NCI-H2029 (cell line): ENCODE measurements at places on chromosomes 16 and 17.

- DNase-seq: peak; percentile 83
Measured at GRCh38 chr16:8686879-8687278, 12.5 kb downstream of the ABAT start.

GRCh38 chr16:66495440-66495839 is 54.5 kb downstream of the TK2 start:
- no peak for DNase-seq

- no peak for DNase-seq
Measured at GRCh38 chr16:31327646-31328225, 27.2 kb upstream of the ITGAX start.

GRCh38 chr16:87178977-87179376 is 138.2 kb downstream of the C16orf95 start:
- DNase-seq: peak; percentile 16

DNA sequence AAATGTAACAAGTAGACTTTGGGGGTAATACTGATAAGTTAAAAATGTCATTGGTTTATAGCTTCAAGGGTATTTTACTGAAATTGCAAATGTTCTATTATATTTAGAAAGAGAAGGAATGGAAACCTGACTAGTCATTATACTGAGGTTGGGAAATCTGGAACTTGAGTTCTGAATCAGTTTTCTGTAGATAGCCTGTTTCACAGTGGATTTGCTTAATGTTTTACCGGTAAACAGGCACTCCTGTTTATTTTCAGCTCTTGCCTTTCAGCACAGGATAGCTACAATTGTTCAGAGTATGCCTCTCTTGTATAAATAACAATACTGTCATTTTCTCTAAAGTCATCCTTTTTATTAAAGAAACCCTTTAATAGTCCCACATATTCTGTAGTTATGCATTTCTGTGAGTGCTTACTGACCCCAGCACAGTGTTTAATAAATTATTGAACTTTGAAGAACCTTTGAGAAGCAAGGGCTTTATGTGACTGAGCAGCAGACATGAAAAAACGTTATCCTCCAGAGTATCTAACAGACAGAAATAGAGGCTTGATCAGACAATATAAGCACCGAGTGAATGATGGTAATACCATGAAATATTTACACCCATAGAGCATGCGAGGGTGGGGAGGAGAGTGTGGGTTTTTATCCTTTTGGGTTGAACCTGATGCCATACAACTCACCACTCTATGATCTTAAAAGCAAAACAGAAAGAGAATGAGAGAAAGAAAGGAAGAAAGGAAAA is 58.2 kb downstream of the FTO start:
- no peak for DNase-seq

DNA sequence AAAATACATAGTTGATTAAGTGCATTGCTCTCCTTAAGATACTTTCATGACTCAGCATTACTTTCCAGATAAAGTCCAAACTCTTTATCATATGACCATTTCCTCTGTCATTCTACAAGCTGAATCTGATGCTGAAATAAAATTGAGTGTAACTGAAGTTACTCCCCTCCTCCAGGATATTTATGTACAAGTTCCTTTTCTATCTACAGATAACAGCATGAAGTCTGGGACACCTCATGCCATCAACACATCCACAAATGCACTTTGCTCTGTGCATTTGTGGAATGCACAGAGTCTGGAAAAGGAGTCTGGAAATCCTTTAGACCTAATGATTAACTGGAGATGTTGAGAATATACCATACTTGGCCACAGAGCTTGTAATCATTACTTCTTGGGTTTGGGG is 60.5 kb downstream of the ACSM2B start:
- DNase-seq: no peak

DNA sequence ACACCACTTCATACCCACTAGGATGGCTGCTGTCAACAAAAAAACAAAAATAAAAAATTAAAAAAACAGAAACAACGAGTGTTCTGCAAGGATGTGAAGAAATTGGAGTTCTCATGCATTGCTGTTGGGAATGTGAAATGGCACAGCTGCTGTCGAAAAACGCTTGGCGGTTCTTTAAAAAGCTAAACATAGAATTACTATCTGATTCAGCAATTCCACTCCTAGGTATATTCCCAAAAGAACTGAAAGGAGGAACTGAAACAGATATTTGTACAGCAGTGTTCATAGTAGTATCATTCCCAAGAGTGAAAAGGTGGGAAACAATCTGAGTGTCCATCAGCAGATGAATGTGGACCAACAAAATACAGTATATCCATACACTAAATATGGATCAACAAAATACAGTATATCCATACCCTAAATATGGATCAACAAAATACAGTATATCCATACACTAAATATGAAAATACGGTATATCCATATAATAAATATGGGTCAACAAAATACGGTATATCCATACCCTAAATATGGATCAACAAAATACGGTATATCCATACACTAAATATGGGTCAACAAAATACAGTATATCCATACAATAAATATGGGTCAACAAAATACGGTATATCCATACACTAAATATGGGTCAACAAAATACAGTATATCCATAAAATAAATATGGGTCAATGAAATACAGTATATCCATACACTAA is 8.7 kb downstream of the METTL16 start:
- DNase-seq: no peak

- DNase-seq: no peak
Measured at GRCh38 chr17:55023626-55024025, 55.1 kb downstream of the STXBP4 start.

- DNase-seq: peak; percentile 81
Measured at GRCh38 chr16:30092373-30093010, 768 bp upstream of the TBX6 start.

GRCh38 chr16:27572711-27573110 is 22.8 kb downstream of the KATNIP start:
- no peak for DNase-seq

DNA sequence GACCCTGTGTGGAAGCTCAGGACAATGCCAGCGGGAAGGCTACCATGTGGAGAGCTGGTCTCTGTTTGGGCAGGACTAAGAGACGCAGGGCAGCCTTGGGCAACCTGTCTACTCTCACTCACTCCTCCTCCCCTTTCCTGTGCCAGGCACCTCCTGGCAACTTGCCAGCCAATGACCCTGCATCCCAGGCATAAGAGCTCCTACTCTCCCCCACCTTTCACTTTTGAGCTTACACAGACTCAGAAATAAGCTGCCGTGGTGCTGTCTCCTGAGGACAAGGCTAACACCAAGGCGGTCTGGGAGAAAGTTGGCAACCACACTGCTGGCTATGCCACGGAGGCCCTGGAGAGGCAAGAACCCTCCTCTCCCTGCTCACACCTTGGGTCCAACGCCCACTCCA is 2.6 kb downstream of the HBM start:
- DNase-seq: peak; percentile 60

GRCh38 chr16:47600376-47600775 is 139.2 kb downstream of the PHKB start:
- DNase-seq: no peak

- no peak for DNase-seq
Measured at GRCh38 chr17:6636105-6636504, 4.4 kb downstream of the KIAA0753 start.

GRCh38 chr17:9842057-9842758 is 16.5 kb downstream of the GLP2R start:
- no peak for DNase-seq

- no peak for DNase-seq
Measured at GRCh38 chr16:27432558-27432957, 30.6 kb downstream of the IL21R start.

DNA sequence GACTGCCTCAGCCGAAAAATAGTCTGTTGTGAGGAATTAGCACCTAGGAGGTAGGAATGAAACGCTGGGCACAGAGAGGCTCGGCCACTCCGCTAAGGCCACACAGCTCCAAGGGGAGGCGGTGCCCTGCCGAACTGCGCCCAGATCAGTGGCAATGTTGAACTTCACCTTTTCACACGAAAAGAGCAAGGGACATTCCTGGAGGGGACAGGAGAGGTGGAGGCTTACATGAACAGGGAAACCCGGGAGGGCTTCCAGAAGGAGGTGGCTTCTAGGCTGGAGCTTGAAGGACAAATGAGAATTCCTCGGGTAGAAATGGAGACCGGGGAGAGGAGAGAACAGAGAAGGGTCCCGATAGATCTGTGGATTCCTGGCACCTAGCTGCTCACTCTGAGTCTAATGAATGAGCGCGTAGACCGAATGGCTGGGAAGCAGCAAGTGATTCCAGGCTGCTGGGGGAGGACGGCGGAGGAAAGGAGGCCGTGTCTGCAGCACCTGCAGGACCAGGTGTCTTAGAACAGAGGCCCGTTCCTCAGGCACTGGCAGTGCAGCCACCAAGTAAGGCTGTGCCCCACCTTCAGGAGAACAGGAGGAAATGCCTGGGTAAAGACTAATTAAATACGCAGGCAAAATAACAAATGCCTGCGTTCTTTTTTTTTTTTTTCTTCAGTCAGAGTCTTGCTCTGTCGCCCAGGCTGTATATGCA is 722 bp upstream of the SLC38A10 start:
- DNase-seq: peak; percentile 40

DNA sequence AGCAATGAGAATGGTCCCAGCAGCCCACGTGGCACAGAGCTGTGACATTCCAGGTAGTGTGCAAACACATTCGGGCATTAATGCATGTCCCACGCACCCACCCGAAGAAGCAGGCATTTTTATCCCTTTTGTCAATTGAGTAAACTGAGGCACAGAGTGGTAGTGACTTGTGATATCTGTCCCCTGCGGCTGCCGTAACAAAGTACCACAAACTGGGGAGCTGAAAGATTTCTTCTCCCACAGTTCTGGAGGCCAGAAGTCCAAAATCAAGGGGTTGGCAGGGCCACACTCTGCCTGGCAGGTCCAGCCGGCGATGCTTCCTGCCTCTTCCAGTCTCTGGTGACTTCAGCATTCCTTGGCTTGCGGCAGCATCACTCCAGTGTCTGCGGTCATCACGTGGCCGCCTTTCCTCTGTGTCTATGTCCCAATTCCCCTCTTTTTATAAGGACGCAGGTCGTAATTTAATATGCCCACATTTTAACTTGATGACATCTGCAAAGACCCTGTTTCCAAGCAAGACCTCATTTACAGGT is 221.9 kb upstream of the GSE1 start:
- no peak for DNase-seq

GRCh38 chr17:60065136-60065535 is 13.6 kb downstream of the HEATR6 start:
- no peak for DNase-seq

GRCh38 chr16:85420501-85421337 is 192.4 kb upstream of the GSE1 start:
- peak; percentile 44 for DNase-seq

GRCh38 chr17:64491034-64491860 is 5.6 kb downstream of the POLG2 start:
- no peak for DNase-seq

- no peak for DNase-seq
Measured at GRCh38 chr17:8681170-8681949, 50.8 kb upstream of the MYH10 start.

DNA sequence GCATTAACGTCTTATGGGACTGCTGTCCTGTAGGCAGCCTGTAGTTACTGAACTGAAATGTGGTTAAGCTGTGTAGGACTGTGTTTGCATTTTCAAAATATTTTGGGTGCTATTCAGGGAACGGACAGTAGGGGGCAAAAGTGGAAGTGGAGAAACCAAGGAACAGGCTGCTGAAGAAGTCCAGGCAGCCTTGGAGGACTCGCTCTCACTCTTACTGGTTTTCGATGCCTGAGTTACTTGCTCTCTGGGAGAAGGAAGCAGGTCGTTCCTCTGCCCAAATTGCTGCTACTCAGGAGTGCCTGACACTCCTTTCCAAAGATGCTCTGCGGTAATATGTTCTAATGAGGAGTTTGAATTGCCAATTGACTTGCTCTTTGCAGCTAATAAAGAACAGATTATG is 64.5 kb upstream of the RBFOX1 start:
- peak; percentile 1 for DNase-seq

DNA sequence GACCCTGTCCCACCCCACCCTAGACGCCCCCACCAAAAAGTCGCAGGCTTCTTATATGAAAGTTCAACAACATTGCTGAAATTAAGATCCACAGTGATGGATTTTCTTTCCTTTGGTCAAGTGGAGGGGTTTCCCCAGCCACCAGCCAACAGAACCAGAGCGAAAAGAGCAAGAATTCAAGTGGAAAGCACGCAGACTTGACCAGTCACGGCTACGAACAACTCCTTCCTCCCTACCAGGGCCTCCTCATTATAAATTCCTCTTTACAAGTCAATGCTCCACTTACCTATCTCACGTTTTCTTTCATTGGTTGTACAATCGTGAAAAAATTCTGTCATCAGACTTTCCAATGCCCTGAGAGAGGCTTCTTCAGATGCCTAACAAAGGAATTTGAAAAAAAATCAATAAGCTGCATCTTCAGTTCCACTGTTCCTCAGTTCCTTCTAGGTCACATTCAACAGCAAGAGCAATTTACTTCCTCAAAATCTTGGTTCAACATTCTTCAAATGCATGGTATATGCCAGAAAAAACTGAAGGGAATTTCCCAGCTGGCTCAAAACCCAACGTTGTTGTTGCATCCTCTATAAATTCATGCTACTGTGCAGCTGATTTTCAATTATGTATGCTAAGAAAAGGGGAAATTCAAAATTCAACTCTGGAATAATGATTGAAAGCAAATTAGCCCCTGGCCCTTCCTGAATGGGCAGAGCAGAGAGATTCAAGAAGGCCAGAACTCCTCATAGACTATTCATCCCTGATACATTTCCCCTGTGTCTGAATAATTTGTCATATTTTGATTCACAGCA is 30.9 kb downstream of the XPO6 start:
- DNase-seq: no peak

- DNase-seq: no peak
Measured at GRCh38 chr16:57106767-57107166, 14.4 kb downstream of the CPNE2 start.

GRCh38 chr17:33964344-33964979 is 290.6 kb upstream of the CCL2 start:
- peak; percentile 66 for DNase-seq

DNA sequence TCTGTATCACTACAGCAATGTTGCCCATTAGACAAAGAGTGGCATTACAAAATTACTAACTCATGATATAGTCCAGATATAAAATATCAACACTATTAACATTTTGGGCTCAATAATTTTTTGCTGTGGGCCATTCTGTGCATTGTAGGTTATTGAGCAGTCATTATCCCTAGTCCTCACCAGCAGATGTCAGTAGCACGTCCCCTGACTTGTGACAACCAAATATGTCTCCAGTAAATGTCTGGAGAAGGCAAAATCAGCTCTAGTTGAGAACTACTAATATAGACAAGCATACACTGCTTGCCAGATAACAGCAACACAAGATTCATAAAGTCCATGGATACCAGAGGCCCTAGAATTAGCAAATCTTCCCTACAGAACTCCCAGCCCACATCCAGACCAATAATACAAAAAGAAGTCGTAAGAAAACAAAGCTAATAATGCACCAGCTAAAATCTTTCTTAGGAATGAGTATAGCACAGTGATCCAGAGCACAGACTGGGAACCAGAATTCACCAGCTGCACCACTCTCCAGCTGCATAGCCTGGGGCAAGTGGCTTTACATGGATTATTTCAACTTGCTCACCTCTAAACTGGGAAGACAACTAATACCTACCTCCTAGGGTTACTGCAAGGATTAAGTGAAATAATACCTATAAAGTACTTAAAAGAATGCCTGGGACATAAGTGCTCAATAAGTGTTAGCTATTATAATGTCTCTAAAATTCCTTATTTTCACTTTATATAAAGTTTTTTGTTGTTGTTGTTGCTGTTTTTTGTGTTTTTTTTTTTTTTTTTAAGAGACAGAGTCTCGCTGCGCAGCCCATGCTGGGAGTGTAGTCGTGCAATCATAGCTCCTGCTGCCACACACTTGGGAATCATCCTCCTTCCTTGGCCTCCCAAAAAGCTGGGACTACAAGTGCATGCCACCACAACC is 23.7 kb downstream of the HELZ start:
- no peak for DNase-seq

GRCh38 chr17:72952220-72952619 is 140.3 kb downstream of the SLC39A11 start:
- DNase-seq: no peak
